ELR (cell line): ENCODE measurements at places on chromosomes 5 and 9.
A peak's percentile ranks its signal among the peaks of the same experiment; 100 is the strongest.

DNA sequence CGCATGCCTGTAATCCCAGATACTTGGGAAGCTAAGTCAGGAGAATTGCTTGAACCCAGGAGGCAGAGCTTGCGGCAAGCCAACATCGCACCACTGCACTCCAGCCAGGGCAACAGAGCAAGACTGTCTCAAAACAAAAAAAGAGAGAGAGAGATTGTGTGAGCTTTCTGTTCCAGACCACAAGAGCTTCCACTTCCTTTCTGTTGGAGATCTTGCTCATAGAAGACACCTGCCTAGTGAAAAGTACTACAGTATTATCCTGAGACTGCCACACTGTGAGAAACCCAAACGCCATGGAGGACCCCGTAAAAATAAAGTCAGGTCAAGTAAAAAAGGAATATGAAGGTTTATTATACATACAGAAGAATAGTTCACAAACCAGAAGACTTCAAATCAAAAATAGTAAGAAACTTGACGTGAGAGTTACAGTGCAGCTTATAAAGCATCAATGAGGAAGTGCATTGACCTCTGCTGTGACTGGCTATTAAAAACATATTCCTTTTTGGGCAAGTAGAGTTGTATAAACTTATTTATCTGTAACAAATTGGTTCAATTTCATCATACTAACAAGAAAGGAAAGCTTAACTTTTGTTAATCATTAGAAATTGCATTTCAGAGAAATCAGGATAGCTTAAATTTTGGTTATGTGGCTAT is 4.3 kb upstream of the EMB start:
- no peak for DNase-seq

GRCh38 chr5:148482196-148482595 is 98.4 kb downstream of the FBXO38 start:
- no peak for DNase-seq

DNA sequence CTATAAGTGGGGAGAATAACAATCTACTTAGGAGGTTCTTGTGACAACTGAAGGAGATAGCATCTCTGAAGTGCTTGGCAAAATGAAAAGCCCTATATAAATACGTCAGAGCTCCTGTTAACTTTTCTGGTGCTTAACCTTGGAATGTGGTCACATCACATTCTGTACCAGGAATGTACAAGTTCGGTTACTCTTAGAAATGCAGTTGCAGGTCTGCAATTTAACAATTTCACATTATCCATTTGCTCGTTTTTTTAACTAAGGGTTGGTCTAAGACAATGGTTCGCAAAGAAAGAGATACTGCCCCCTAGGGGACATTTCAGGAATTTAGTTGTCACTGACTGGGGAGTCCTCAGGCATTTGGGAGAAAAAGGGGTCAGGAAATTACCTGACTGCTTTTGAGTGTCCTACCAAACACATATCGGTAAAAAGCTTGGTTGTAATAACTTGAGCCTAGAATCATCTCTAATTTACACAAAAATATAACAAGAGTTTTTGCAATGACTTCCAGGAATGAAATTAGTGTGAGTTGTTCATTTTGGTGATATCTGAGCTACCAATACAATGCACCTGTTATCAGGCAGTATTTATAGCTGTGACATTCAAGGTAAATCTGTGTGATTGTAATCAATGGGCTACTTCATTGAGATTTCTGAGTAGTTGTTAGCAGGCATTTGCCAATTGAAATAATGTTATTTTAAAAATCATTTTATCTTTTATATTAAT is 5.4 kb upstream of the HBEGF start:
- DNase-seq, result peak; percentile 86

DNA sequence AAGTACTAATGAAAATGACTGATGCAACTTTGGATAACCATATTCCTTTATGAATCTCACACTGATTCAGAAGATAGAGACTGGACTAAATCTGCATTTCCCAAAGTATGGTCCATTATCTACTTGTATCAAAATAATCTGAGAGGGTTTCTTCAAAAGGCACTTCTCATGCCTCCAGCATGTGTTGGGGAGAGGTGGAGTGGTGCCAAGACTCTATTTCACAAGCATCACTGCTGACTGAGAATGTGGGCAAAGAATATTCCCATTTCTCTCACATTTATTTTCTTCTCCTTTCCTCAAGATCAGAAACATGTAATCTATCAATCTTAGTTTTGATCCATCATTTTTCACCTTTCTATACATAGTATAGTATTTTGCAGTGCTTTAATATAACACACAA is 135.4 kb downstream of the GABRB2 start:
- no peak for DNase-seq

GRCh38 chr9:87885484-87886189 is 3.0 kb downstream of the SPATA31E1 start:
- DNase-seq, result no peak

- DNase-seq, result peak; percentile 3
These were observed 2.8 kb upstream of the HSDL2 start for GRCh38 chr9:112377087-112377486.

GRCh38 chr9:77475641-77476473 is 172.3 kb downstream of the GNA14 start:
- peak; percentile 60 for DNase-seq

- no peak for DNase-seq
These were observed 664.0 kb downstream of the NR2F1-AS1 start for GRCh38 chr5:92917044-92917443.

DNA sequence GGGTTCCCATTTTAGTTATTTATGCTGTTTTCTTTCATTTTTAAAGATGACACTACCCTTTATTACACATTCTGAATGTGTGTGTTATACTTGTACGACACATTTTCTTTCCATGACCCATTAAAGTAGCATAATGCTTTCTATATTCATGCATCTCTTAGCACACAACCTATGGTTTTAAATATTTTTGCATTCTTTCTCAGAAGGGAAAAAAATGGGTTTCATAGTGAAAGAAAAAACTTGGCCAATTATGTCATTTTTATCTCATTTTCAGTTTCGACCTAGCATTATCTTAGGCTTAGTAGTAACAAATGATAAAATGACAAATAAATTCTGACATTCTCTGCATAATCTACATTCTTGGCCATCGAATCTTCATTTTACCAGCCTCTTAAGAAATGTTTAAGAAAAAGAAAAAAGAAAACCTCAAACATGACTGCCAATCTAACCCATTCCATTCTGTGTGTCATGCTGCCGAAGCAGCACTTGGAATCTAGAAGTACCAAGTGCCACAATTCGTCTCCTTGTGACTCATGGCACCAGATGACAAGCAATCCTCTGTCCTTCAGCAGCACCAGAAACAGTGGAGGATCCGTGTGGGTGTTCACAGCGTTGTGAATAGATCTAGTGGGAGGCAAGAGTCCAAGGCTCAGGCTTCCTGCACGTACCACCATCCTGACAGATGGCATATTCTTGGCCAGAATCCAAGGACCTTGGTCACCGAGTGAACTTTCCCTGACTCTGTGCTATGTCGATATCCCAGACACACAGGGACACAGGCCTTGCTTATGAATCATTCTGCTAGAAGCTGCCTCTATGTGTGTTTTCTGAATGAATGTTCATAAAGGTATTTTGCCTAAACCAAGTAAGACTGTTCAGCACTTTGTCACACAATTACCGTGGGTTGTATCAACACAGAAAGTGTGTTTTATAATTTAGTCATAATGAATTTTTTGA is 502.7 kb downstream of the NR2F1-AS1 start:
- DNase-seq, result peak; percentile 97

- DNase-seq, result no peak
These were observed 27.2 kb upstream of the ZNF608 start for GRCh38 chr5:124773315-124774311.
